CD8-positive, alpha-beta memory T cell (primary cell): ENCODE measurements at places on chromosomes 11 and 22. TPM values are rescaled to one million over a fixed set of nuclear protein-coding genes. Genes with fewer than 3 reads are reported as not detected.

DNA sequence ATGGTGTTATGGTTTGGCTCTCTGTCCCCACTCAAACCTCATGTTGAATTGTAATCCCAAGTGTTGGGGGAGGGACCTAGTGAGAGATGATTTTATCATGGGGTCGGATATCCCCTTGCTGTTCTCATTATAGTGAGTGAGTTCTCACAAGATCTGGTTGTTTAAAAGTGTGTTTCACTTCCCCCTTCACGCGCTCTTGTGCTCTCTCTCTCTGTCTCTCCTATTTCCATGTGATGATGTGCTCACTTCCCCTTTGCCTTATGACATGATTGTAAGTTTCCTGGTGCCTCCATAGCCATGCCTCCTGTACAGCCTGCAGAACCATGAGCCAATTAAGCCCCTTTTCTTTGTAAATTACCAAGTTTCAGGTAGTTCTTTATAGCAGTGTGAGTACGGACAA lies 765.1 kb downstream of the KCNA4 start:
- no peak for DNase-seq

DNA sequence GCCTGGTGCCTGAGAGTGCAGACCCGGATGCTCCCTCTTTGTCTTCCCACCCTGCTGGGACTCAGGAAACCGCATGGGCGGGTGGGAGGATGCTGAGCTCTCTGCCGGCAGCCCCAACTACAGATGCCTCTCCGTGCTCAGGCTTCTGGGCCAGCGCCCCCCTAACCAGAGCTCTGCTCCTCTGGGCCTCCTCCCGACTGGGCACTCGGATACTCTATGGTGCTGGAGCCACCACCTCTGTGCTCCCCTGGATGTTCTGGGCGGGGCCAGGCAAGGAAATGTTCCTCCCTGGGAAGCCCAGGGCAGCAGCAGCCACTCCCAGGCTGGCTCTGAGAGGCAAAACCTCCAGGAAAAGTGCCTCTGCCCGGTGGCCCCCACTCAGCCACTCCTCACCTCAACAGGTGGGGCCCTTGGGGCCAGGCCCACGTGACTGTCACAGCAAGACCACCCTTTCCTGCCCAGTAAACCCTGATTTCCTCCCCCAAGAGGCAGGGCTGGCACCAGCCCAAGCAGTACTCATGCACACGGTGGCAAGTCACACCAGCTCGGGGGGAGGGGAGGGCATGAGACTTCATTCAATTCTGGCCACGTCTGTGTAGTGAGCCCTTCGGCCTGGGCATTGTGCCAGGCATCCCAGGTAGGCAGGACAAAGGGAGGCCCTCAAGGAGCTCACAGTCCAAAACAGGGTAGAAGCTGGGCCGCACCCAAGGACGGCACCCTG lies 54.7 kb upstream of the TCF20 start:
- no peak for DNase-seq

DNA sequence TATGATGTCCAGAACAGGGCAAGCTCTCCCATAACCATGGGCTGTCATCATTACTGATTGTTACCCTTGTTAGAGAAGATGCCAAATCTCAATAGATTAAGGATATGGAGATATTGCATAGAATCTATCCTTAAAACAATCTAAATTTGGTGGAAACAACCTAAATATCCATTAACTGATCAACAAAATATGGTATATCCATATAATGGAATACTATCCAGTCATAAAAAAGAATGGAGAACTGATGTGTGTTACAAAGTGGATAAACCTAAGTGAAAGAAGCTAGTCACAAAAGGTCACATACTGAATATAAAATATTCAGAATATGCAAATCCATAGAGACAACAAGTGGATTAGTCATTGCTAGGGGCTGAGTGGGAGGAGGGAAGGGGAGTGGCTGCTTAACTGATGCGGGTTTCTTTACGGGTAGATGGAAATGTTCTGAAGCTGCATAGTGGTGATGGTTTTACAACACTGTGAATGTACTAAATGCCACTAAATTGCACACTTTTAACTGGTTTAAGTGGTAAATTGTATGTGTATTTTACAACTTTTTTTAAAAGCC lies 36.1 kb upstream of the SMCO4 start:
- DNase-seq: no peak

DNA sequence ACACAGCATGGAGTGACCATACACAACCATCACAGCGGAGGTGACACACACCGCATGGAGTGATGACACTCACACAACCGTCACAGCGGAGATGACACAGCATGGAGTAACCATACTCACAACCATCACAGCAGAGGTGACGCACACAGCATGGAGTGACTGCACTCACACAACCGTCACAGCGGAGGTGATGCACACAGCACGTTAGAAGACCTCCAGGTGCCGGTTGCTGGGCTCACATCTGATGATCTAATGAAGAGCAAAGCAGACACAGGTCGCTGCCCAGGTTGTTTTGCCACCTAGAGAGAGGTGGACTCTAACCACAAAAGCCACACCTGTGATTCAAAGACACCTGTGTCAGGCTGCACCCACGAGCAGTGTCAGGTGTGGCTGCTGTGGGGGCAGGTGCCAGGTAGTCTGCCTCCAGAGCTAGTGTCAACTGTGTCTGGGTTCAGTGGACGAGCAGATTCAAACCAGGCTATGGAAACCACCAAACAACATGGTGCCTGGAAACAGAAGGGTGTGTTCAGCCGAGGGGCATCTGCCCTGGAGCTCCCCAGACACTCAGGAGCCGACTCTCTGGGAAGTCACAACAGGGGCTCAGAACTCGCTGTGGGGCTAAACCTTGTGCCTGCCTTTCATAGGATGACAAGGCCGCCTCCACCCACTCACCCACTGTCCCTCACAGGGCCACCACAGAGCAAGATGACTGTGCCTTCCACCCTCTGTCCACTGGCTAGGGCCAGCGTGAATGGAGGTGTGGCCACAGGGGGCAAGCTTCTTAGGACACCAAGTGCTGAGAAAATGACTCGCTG lies 608.2 kb downstream of the TBC1D22A start:
- no peak for DNase-seq

DNA sequence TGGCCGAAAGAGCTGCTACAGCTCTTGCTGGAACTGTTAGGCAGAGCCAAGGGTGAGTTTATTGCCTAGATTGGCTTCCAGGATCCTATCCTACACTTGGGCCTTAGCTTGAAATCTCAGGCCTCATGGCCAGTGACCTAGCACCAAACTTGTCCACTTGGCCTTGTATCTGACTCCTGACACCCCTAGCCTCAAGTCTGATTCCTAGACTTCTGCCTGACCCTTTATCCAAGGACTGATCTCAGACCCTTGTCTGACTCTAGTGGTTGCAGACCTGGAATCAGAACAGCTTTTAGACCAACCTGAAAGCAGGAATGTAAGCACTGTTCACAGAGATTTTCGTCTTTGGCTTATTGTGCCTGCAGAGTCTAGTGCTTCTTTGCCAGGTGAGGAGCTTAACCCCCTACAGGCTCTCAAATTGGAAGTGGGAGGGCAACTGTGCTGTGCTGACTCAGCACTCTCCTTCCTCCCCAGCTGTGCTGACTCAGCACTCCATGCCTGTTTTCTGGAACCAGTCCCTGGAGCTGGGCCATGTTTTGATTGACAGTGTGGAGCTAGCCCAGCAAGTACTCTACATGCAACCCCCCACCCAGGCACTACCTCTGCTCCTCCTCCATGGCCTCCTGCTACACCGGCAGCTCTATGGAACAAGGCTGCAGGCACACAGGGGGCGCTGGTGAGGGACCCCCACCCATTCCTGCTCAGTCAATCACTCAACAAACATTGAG lies 35.1 kb downstream of the RRP8 start:
- no peak for DNase-seq

DNA sequence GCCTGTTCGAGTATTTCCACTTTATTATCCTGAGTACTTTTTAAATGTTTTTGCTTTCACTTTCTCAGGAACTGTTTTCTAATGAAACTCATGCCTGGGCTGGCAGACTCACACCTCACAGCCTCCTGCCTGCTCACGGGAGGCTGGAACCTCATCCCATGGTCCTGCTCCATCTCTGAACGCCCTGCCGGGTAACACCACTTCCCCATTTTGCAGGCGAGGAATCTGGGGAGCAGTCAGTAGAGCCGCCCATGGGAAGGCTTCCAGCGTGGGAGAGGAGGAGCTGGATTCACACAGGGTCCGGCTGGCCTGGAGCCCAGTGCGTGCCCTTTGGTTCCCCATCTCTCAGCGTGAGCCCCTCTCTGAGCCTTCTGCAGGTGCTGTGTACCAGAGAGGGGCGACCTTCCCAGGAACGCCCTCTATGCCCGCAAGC lies 53.6 kb downstream of the SCUBE1 start:
- no peak for DNase-seq

GRCh38 chr11:88013508-88014065 lies 161.7 kb downstream of the RAB38 start:
- no peak for DNase-seq

The CSF2RB gene
- 0.13 TPM for total RNA-seq

The SPON1 gene
- total RNA-seq: 0.97 TPM

The AIFM3 gene
- 0.16 TPM for total RNA-seq

The OR5A1 gene
- not detected for total RNA-seq

The TRIM51 gene
- total RNA-seq: not detected

The SPI1 gene
- 2.0 TPM for total RNA-seq

The TBX1 gene
- not detected for total RNA-seq

The CD3D gene
- total RNA-seq: 438 TPM

The NXPE4 gene
- not detected for total RNA-seq
